Right ventricle myocardium inferior (tissue), 1 donor: ENCODE measurements at places on chromosomes 5 and 9. TPM values are rescaled to one million over a fixed set of nuclear protein-coding genes. Genes with fewer than 3 reads are reported as not detected.

Gene KLHL9
- 12.2 TPM for total RNA-seq

DNA sequence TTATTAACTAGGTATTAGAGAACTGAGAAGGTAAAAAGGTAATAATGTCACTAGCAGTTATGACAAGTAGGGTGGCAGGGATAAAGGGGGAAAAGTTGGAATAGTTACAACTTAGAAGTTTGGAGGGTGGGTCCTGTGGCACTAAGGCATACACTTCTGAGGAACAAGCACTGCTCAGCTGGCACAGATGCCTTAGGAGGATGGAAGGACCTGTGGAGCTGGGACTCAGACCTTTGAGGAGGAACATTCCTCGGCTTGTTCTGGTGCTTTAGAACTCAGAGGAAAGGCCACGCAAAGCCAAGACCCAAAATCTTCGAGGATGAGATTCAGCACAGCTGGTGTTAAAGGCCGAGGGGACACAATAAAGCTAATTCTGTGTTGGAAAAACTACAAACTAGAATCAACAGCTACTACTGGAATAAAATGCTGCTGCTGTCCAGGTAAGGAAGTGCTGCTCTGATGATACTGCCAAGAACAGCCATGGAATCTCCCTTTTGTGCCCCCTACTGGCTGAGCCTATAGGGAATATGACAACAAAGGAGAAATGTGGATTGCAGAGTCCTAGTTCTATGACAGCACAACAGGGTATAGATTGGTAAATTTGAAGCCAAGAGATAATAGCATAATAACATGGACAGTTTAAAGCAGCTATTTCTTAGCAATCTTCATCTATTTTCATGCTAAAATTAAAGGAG lies 126.7 kb downstream of the SLC25A46 start:
- no peak for DNase-seq

GRCh38 chr5:122195802-122196394 lies 66.6 kb downstream of the ZNF474 start:
- DNase-seq = no peak

Gene GZMA
- 1.7 TPM for total RNA-seq

- no peak for DNase-seq
Measured at GRCh38 chr9:26247861-26248260, 569.6 kb upstream of the TUSC1 start.

DNA sequence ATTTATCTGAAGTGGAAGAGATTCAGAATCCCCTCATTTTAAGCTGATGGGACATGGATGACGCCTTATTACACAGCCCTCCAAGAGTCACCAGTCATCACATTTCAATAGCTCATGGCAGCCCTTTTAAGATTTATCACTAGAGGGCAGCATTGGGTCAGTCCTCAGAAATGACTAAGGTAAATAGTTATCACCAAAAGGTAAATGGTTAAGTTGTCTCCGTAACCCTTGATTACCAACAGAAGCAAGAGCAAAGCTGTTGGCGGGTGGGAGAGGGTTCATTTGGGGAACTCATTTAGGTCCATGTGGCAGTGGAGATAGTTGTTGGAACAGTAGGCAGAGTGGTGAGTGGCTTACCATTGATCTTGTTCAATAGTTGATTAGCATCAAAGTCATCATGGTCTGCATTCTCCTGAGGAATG lies 12.0 kb upstream of the C9 start:
- DNase-seq = no peak

- DNase-seq = no peak
Measured at GRCh38 chr5:20833081-20833627, 845.2 kb upstream of the CDH18 start.

- no peak for DNase-seq
Measured at GRCh38 chr5:175745210-175745609, 87.3 kb downstream of the HRH2 start.

Gene MARCHF3
- 30.1 TPM for total RNA-seq

Gene WHRN
- total RNA-seq = 0.49 TPM
